ENCODE measurements at places on chromosomes 1 and 21.

- no peak for DNase-seq
Measured at GRCh38 chr1:94633051-94633450, 91.5 kb upstream of the F3 start.

- no peak for DNase-seq
Measured at GRCh38 chr1:55329091-55329490, 113.9 kb upstream of the USP24 start.

- DNase-seq = no peak
Measured at GRCh38 chr1:169193191-169193850, 86.8 kb downstream of the ATP1B1 start.

DNA sequence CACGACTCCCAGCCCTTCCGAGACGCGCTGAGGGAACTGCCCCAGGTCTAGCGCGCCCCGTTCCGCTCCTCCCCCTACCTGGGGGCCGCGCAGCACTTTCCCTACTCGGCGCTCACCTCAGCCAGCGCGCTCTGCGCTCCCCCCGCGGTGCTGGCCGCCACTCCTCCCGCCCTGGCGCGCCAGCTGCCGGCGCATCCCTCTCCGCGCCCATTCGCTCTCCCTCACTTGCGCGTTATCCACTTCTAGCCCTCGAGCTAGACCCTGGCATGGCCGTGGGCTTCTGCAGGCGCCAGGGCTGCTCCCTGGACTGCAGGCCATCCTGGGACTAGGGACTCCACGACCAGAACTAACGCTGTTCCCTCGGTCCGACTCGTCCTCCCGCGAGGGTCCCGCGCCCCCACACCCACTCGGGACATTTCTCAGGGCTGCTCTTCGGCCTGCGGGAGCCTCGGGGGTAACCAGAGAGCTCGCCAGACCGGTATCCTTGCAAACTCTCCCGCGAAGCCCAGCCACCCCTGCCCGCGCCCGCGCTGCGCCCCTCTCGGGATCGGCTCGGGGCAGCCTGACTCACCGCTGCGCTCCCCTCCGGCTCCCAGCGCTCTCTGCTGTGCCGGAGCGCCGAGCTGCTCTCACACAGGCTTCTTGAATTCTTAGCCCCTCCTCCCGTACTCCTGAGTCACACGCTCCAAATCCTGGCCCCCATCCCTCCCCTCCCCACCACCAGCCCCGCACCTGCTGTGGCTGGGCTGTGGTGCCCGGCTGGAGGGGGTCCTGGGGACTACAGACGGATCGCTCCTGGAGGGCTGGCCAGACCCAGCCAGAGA, at the start of gene NGF:
NGF (minus strand) TSS at position 617 of the 824 bp plus-strand sequence. CDS start 51,454 bp downstream, outside the sequence.
- DNase-seq = no peak

- DNase-seq = no peak
Measured at GRCh38 chr1:18302788-18303413, 177.8 kb upstream of the KLHDC7A start.

DNA sequence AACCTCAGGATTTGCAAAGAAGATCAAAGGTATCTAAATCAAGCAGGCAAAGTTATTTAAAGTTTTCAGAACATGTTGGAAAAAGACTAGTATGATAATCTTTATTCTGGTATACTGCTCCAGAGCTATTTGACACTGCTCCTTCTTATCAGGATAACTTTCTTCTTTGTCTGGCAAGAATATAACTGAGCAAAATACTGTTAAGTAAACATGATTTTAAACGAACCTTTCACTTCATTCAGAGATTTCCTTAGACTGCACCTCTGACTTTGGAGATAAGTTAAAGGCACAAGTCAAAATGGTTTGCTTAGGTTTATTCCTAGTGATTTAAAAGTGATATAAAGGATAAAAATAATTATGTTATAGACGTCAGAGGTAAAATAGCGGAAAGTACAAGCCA, 103.9 kb upstream of the CCDC190 start:
- DNase-seq = no peak

DNA sequence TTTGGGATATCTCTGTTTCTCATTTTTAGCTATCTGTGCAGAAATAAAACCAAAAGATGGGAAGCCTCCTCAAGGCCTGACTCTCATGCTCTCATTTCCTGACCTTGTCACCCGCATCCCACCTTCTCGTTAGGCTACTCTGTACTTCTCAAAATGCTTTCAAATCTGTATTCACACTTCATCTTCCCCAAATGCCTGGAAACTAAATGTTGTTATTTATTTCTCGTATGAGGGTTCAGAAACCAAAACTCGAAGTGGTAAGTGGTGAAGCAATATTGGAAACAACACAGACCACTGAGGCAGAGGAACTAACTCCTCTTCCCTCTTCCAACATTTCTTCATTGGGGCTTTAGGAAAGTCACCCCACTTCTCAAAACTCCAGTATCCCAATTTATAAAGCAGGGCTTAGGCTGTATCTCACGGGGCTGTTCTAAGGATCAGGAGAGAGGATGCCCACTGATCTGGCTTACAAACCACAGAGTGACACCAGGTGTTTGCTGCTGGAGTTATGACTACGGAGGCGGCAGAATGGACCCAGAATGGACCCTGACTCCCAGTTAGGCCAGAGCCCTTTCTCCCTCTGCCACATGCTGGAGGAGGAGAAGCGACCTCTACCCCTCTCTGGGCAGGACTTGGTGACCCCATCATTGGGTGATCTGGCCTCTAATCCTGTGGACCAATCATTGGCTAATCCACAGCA, 3.5 kb downstream of the SLAMF7 start:
- DNase-seq = no peak

GRCh38 chr21:37986751-37987399, 70.6 kb upstream of the KCNJ6 start:
- DNase-seq = no peak

GRCh38 chr1:185645162-185645640, 89.0 kb upstream of the HMCN1 start:
- no peak for DNase-seq

GRCh38 chr1:111542187-111542586, 38.8 kb upstream of the ADORA3 start:
- no peak for DNase-seq

DNA sequence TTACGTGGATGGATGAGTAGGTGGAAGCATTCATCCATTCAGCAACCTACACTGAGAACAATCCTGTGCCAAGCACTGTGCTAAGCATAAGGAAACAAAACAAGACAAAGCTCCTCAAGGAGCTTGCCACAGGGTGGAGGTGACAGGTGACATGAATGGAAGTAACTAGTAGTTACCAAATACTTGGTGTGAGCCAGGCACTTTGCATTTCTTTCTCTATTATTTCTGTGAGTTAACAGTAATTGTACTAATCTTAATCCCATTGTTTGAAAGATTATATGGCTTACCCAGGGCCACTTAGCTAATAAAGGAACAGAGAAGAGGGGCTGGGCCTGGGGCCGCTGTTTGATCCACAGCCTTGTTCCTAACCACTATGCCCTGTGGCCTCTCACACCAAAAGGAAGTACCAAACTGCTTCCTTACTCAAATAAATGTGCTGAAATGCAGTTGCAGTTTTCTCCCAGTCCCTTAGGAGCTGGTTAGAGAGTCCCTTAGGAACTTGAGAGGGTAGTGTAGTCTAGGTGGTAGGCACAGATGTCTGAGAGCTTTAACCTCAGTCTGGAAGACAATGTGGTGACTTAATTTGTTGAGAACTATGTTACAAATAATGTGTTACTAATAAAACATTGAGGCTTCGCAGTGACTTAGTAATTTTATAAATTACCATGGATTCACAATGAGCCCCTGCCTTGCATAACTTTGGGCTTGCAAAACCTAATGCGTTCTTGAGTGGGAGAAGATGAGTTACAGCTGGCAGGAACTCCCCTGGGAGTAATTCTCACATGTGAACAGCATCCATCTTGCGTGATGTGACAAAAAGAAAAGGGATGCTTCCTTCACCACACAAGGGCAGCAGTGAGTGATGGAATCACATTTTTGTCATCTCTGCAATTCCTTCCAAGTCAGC, 69.8 kb downstream of the MPZL1 start:
- DNase-seq = no peak

DNA sequence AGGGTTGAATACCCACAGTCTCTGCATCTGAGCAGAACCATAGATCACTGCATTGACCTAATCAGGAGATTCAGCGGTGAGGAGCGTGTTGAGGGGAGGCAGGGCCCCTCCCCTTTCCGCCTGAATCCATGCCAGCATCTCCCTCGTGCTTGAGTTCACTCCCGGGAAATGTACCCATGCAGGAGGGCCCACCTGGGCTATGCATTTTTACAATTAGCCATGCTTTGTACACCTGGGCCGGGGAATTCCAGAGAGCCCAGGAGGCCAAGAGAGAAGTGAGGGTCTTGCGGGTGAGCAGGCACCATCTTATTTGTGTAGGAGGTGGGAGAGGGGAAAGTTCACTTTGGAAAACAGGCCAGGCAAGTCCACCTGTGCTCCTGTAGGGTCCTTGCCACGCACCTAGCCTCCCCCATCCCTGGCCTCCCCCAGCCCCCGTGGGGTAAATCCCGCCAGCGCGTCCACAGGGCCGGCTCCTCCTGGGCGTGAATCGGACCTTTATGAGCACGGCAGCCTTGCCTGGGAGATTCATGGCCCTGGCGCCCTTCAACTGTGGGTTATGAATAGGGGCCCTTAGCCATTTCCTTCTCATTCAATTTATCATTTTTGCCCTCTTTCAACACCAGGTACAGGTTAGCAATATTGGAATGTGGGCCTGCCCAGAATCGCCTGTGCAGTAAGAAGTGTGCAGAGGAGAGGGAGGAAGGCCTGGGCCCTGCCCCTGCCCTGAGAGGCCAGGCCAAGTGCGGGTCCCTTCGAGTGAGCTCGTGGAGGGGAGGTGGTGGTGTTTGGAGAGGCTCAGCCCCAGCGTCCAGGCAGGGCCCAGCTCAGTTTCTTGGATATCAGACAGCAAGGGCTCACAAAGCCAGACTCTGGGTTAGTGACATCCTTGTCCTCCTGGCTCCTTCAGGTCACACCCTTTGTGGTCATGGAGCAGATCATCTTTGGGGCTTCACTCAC, 84.4 kb upstream of the ACTRT2 start:
- no peak for DNase-seq

- no peak for DNase-seq
Measured at GRCh38 chr1:205230982-205231381, 3.2 kb downstream of the TMCC2 start.

DNA sequence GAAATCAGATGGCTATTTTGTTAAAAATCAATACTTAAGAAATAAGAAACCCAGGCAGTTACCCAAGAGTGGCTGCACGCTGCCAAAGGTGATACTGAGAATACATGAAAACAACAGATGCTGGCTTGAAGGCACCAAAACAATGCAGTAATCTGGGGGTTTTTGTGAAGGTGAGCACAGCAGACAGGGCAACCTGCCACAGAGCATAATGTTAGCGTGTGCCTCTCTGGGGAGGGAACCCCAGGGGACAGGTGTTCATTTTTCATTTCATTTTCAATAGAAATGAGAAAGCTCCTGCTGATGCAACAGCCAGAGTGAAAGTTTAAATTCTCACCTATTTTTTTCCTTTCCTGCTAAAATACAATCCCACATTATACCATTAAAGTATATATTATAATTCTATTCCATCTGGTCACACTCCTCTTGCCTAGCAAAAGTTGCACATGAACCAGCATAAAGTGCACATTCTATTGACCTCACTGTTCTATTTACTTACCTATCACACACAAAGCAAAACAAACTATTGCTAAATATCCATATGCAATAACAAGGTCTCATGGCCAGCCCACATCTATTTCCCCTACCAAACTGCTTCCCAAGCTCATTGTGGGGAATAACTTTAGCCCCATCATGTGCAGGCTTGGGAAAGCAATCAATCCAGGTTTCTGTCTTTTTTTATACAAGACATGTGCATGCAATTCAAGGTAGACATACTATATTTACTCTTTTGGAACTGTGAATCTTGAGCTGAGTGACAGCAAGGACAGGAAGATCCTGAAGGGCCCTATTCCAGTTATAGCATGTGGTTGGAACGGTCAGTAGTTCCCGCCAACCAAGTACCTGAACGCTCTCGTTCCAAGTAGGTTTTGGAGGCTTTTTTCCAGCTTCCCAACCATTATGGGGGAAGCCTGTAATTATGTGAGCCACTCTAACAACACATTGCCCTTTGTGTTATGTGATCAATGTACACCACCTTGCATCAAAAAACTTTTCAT, 173.6 kb downstream of the RERE start:
- DNase-seq = no peak

GRCh38 chr1:109539676-109540075, at the start of gene GPR61:
Gene GPR61, plus strand, starts transcription at chr1:109539872. Its CDS starts 3,151 bp downstream, at chr1:109543023.
- DNase-seq = no peak
